ENCODE measurements at places on chromosomes 13 and 19. TPM values are rescaled to one million over a fixed set of nuclear protein-coding genes. Genes with fewer than 3 reads are reported as not detected.

DNA sequence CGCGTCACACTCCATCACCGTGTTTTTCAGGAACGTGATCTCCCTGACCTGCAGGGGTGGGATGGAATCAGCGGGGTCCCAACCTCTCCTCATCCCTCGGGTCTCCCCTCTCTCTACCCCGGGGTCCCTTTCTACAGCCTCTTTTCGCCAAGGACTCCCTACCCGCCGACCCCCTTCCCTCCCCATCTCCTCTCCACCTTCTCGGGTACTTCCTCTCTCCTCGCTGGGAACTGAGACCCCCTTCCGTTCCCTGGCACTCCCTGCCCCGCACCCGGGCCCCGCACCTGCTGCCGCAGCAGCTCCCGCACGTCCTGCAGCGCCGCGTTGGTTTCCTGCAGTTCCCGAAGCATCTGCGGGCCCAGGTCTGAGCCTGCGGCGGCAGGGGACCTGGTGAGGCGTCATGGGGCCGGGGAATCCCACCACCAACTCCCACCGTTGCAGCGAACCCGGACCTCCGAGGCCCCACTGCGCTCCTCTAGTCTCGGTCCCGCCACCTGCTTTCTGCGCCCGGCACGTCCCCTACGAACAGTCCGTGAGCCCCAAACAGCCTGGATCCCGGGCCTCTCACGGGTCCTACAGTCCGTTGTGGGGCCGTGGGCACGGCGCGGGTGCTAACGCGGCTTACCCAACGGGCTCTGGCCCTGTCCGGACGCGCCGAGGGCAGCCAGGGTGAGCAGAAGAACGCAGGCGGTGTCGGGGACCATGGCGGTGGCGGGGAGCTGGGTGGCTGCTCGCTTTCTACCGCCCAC lies at the start of gene COMP:
TSS of gene COMP (minus strand) at position 740 of the 749 bp plus-strand sequence. CDS start at position 704, 36 bp downstream.
- no peak for DNase-seq

- peak; percentile 25 for DNase-seq
Observed at GRCh38 chr13:27339299-27339698, 68.7 kb downstream of the RASL11A start.

GRCh38 chr13:101398191-101398590 lies 18.1 kb downstream of the NALCN start:
- no peak for DNase-seq

DNA sequence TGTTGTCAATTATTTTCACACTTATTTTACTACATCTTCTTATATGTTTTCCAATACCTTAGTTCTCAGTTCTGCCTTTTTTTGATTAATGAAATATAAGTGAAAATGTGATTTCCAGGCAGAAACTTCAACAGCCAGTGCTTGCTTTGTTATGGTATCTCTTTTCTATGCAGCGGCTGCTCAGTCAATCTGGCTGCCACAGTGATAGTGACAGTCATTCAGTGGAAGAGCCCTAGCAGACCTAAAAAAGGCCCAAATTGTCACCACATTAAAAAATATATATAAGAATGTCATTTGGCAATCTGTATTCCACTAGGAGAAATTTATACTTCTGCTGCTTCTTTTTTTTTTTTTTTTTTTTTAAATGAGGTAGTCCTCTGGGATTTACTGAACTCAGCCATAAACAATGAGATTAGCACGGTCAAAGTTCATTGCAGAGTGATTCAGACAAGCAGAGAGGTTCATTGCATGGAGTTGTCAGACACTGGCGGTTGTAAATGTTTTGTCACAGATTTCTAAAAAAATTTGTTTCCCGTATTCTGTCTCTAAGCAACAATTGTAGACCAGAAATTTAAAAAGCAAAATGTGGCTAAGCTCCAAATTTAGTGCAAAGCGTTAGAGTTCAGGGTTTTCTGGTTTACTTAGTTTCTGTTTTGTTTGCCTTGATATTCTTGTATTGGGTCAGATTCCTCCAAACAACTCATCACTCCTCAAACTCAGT lies 94.7 kb upstream of the PRR20A start:
- DNase-seq = no peak

- no peak for DNase-seq
Observed at GRCh38 chr13:85544756-85545155, 254.5 kb downstream of the SLITRK6 start.

DNA sequence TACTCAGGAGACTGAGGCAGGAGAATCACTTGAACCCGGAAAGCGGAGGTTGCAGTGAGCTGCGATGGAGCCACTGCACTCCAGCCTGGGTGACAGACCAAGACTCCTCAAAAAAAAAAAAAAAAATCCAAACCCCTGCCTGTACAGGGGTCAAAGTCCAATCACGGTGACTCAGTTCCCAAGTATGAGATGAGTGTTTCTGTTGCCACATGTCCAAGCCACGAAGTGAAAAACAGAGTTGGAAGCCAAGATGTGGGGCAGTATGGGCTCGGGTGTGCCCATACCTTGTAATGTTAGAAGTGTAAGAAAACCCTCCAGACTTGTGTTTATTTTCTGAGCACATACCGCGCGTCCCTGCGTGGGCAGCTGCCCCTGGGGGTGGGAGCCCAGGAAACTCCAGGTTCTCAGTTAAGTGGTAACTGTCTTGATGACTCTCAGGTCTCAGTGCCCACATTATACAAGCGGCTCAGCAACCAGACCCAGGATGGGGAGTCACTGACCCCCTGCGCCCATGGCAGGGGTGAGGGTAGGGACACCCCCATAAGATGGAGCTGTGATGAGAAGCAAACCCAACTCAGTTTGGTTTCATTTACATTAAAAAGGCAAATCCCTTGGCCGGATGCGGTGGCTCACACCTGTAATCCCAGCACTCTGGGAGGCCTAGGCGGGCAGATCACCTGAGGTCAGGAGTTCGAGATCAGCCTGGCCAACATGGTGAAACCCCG lies 1.2 kb upstream of the GPX4 start:
- DNase-seq = peak; percentile 54

DNA sequence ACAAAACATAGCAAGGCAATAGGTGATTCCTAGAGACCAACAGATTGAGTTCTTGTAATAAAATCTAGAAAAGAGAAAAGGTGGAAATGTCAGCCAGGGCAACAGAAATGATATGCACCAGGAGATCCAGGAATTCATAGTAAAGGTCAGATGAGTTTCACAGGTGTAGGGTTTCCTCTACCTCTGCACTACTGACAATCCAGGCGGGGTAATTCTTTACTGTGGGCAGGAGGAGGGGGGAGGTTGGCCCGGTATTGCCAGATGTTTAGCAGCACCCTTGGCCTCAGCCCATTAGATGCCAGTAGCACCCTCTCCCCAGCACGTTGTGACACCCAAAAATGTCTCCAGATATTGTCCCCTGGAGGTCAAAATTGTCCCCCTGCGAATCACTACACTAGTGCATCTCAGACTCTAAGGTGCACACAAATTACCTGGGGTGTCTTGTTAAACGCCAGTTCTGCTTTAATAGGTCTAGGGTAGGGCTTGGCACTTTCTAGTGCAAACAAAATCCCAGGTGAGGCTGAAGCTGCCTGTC lies 3.5 kb upstream of the UBAC2 start:
- no peak for DNase-seq

GRCh38 chr13:114142640-114143490 lies 10.4 kb upstream of the RASA3 start:
- peak; percentile 89 for DNase-seq

FIZ1 gene
- 13.5 TPM for total RNA-seq

ZNF714 gene
- 16.2 TPM for total RNA-seq

GTF2F2 gene
- 5.9 TPM for total RNA-seq

TPTE2 gene
- total RNA-seq = not detected

ZNF493 gene
- total RNA-seq = 50.1 TPM

FUT3 gene
- 5.7 TPM for total RNA-seq

Data from body of pancreas (tissue), 4 donors.